Dorsolateral prefrontal cortex (tissue), 122 donors: ENCODE measurements at places on chromosomes 12 and 14.

DNA sequence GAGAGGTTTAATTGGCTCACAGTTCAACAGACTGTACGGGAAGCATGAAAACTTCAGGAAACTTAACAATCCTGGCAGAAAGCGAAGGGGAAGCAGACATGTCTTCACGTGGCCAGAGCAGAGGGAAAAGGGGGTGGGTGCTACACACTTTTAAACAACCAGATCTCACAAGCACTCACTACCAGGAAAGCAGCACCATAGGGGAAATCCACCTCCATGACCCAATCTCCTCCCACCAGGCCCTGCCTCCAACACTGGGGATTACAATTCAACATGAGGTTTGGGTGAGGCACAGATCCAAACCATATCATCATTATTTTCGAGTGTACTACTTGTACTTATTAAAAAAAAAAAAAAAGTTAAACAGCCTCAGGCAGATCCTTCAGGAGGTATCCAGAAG lies 29.9 kb downstream of the RXYLT1 start:
- DNase-seq: no peak

DNA sequence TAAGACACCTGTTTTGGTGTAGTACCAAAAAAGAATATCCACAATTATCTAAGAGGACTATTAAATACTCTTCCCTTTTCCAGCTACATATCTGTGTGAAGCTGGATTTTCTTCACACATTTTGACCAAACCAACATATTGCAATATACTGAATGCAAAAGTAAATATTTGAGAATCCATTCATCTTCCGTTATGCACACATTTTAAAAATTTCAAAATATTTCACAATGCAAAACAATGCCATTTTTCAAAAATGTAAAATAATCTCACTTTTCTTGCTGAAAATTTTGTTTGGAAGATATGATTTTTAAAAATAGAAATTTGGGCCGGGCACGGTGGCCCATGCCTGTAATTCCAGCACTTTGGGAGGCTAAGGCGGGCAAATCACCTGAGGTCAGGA lies 133.9 kb upstream of the FUT8 start:
- no peak for DNase-seq

GRCh38 chr12:75853626-75854025 lies 177.9 kb downstream of the PHLDA1 start:
- no peak for DNase-seq

GRCh38 chr12:109967383-109968031 lies 28.7 kb downstream of the GIT2 start:
- DNase-seq: no peak

DNA sequence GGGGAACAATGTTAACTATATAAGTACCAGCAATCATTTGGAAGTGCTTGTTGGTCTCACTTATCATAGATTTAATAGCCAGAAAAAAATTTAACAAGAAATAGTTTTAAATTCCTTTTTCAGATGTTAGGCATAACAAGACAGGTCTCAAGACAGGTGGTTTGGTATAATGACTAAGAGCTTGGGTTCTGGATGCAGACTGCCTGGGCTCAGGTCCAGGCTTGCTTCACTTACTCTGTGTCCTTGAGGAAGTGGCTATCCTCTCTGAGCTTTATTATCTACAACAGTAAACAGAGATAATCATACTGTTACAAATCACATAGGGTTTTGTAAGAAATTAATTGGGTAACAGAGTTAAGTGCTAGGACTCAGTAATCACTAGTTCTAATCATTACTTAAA lies 338.0 kb upstream of the FLRT2 start:
- no peak for DNase-seq

GRCh38 chr14:105041841-105042765 lies 21.2 kb upstream of the CDCA4 start:
- DNase-seq: no peak

- DNase-seq: no peak
Measured at GRCh38 chr14:92224358-92224954, 98.5 kb upstream of the SLC24A4 start.

DNA sequence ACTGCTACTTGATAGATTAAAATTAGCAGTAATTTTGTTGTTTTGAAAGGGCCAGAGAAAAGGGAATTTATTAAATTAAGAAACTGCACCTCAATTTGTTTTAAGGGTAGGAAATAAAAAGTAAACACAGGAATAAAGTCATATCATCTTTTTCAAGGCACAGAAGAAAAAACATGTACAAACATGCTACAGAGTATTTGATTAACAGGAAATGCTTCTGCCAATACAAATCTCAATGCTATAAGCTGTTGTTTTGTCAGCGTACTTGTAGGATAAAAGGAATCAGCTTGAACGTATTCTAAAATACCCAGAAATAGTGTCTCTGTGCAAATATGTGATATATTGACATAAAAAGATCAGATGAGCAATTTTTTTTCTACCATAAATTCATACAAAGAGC lies 474.0 kb upstream of the MGAT4C start:
- no peak for DNase-seq

DNA sequence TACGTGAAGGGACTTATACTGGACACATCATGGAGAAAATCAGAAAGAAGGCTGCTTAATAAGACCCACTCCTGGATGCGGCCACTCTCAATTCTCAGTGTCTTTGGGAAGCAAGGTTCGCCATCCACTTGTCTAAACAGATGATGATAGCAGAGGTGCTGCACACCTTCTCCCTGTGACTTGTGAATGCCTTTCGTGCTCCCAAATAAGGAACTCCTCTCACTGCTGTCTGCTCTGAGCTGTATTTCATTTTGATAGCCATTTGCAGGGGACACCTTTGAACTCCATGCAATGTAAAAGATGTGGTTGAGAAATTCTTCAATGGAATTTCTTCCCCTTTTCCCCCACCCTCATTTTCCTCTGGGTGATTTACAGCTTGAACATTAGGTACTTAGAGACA lies 11.6 kb downstream of the RMST start:
- no peak for DNase-seq
